ENCODE measurements at places on chromosomes 11 and 22. TPM values are rescaled to one million over a fixed set of nuclear protein-coding genes. Genes with fewer than 3 reads are reported as not detected.

TP53I11 gene
- 13.7 TPM for total RNA-seq

SLC22A9 gene
- total RNA-seq = not detected

GSTT2 gene
- not detected for total RNA-seq

DNA sequence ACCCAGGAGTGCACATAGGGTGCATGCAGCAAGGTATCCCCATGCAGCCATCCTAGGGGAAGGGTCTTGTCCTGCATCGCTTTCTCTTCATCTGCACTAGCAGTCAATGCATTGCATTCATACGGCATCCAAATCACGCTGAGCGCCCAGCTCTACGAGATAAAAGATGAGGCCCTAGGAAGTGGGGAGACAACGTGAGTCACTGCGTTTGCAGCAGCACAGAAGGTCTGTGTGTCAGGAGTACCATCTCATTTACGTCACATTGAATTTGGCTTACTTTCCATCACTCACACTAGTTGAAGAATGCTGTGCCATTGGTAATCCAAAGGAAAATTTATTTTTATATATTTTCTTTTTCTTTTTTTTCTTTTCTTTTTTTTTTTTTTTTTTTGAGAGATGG is 2.5 kb upstream of the ST14 start:
- DNase-seq = no peak
- H3K27me3 ChIP-seq = peaks cover 44% of the 10 kb centered on the region
- H3K36me3 ChIP-seq = no peaks in the 10 kb centered on the region
- H3K4me3 ChIP-seq = no peak overlapping the region
- H3K4me1 ChIP-seq = peaks cover 10% of the 10 kb centered on the region
- no peak overlapping the region for H3K27ac ChIP-seq

DNA sequence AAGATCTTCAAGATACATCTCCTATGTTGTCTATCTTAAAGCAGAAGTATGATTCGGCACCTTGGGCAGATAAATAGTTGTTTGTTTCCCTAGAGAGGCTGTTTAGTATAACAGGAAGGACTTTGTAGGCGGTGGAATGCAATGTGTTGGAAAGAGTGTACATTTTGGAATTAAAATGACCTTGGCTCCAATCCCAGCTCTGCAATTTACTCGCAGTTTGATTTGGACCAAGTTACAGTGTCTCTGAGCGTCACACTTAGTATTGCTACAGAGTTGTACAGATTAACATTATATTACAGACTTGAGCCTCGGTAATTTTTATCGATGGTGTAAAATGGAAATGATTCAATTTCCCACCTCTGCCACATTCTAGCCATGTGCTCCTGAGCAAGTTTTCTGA is 265.3 kb downstream of the OPCML start:
- H3K27ac ChIP-seq = no peak overlapping the region
- H3K36me3 ChIP-seq = no peaks in the 10 kb centered on the region
- no peak overlapping the region for H3K4me3 ChIP-seq
- no peak for DNase-seq
- no peaks in the 10 kb centered on the region for H3K27me3 ChIP-seq

DNA sequence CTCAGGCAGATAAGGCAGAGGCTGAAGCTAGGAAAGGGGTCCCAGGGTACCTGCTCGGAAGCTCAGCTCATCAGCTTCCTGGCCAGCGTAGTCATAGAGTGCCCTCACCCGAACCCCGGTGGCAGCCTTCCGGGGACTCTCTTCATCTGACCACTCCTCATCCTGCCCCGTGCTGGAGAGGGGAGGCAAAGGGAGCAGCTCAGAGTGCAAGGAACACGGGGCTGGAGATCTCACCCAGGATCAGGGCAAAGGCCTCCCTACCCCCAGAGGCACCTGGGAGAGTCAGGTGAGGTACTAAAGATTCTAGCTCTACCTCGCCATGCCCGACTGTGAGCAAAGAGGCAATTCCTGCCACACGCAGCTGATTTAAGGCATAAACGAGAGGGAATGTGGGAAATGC is 1.6 kb upstream of the ARFGAP2 start:
- DNase-seq = no peak
- H3K36me3 ChIP-seq = peaks cover 5% of the 10 kb centered on the region
- no peaks in the 10 kb centered on the region for H3K27me3 ChIP-seq
- peak overlapping the region; percentile 100 for H3K27ac ChIP-seq
- H3K4me1 ChIP-seq = peaks cover 22% of the 10 kb centered on the region

GRCh38 chr11:113532697-113533424 is 57.7 kb upstream of the DRD2 start:
- no peak overlapping the region for H3K4me3 ChIP-seq
- peaks cover 18% of the 10 kb centered on the region for H3K27me3 ChIP-seq
- no peak overlapping the region for H3K27ac ChIP-seq
- H3K36me3 ChIP-seq = no peaks in the 10 kb centered on the region
- H3K4me1 ChIP-seq = no peaks in the 10 kb centered on the region

DNA sequence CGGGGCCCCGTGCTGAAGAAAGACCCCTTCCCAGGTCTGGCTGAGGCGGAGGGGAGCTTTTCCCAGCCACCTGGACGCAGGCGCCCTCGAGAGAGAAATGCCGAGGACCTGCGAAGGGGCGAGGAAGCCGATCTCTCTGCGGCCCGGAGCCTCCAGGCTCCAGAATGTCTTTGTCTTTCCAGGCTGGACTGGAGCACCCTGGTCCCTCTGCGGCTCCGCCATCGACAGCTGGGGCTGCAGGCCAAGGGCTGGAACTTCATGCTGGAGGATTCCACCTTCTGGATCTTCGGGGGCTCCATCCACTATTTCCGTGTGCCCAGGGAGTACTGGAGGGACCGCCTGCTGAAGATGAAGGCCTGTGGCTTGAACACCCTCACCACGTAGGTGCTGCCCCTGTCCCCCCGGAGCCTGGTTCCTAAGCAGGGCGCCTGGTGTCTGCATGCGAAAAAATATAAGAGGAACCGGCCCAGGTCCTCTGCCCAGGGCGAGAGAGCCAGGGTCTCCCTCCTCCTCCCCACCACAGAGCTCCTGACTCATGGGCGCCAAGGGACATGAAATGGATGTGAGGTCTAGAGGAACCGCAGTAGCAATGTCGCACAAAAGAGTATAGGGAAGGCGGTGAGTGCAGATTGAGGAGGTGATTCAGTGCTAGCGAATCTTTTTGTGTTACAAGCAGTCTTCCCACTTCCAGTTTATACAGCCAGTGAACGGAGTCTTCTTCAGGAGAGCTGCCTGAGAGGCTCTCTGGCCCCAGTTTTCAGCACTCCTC is 11.0 kb downstream of the GLB1L2 start:
- no peaks in the 10 kb centered on the region for H3K4me1 ChIP-seq
- no peaks in the 10 kb centered on the region for H3K27me3 ChIP-seq
- H3K36me3 ChIP-seq = no peaks in the 10 kb centered on the region
- DNase-seq = no peak
- H3K4me3 ChIP-seq = no peak overlapping the region

- H3K27me3 ChIP-seq = no peaks in the 10 kb centered on the region
- H3K27ac ChIP-seq = no peak overlapping the region
- no peak overlapping the region for H3K4me3 ChIP-seq
Observed at GRCh38 chr11:24064309-24064903, 432.4 kb upstream of the LUZP2 start.

DNA sequence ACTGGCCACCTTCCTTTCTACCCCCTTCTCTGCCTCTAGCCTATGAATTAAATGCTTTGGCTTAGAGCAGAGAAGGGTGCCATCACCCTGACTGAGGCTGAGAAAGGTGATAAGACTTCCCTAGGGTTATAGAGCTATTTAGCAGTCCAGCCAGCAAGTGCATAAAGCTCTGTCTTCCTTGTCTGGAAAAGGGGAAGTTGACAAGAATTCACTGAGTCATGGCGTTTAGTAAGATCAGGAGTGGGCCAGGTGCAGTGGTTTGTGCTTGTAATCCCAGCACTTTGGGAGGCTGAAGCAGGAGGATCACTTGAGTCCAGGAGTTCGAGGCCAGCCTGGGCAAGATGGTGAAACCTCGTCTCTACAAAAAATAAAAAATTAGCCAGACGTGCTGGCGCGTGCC is 63.1 kb downstream of the LHFPL7 start:
- no peaks in the 10 kb centered on the region for H3K27me3 ChIP-seq
- H3K4me1 ChIP-seq = no peaks in the 10 kb centered on the region
- DNase-seq = no peak
- no peak overlapping the region for H3K4me3 ChIP-seq
- H3K36me3 ChIP-seq = no peaks in the 10 kb centered on the region

GRCh38 chr11:27612932-27613880 is 87.0 kb downstream of the BDNF start:
- no peak for DNase-seq
- H3K27me3 ChIP-seq = peaks cover under 1% of the 10 kb centered on the region
- H3K4me3 ChIP-seq = no peak overlapping the region
- no peaks in the 10 kb centered on the region for H3K36me3 ChIP-seq

DNA sequence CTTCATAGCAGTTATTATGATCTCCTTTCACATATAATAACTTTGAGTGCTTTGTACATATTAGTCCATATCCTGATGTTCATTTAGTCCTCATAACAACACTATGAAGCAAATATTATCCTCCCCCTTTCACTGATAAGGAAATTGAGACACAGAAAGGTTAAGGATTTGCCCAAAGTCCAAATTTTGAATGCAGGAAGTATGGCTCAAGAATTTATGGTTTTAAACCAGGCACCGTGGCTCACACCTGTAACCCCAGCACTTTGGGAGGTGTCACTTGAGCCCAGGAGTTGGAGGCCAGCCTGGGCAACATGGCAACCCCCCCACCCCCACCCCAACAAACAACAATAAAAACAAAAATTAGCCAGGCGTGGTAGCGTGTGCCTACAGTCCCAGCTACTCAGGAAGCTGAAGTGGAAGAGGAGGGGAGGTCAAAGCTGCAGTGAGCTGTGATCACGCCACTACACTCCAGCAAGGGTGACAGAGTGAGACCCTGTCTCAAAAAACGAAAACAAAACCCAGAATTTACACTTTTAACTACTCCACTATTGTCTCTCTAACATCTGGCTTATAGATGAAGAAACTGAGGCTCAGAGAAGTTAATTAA is 8.6 kb downstream of the CCDC34 start:
- H3K4me1 ChIP-seq = peaks cover 9% of the 10 kb centered on the region
- H3K4me3 ChIP-seq = no peak overlapping the region
- DNase-seq = no peak
- H3K27me3 ChIP-seq = no peaks in the 10 kb centered on the region
- H3K36me3 ChIP-seq = peaks cover 13% of the 10 kb centered on the region
- no peak overlapping the region for H3K27ac ChIP-seq

GRCh38 chr11:32386770-32387377 is 48.5 kb downstream of the WT1 start:
- no peak overlapping the region for H3K4me3 ChIP-seq

- H3K36me3 ChIP-seq = no peaks in the 10 kb centered on the region
- H3K4me3 ChIP-seq = no peak overlapping the region
- DNase-seq = no peak
- H3K27ac ChIP-seq = no peak overlapping the region
- peaks cover 4% of the 10 kb centered on the region for H3K4me1 ChIP-seq
- peaks cover 11% of the 10 kb centered on the region for H3K27me3 ChIP-seq
Observed at GRCh38 chr22:23080613-23081290, 10.4 kb downstream of the GNAZ start.

DNA sequence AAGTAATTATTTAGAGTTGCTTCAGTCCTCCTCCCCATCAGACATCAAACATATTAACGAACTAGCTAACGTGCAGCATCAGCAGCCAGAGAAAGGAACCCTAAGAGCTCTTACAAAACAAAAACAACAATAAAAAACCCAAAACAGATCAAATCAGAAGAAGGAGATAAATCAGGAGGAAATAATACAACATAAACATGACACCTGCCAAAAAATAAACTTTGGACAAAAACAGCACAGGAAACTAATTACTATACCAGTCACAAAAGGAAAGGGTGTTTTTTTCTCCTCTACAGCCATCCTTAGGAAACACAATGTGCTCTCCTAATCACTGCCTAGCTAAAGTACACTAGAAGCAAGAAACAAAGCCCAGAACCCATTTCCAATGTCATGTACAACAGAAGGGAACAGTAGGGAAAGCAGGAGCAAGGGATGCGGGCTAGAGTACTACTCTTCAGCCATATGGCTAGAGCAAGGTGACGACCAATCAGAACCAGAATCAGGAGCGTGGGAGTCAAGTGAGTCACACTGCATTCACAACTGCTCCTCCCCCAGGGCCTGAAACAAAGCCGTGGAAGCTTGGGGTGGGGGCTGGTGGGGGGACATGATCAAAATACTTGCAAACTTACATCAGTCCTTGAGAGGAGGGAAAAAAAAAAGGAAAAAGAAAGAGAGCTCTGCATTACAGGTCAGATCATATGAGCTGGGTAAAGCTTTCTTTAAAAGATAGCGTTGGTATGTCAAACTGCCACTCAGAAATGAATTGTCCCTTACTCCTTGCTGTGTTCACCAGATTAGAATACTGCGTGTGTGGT is 60.4 kb downstream of the LARGE2 start:
- H3K27ac ChIP-seq = peak overlapping the region; percentile 27
- H3K36me3 ChIP-seq = peaks cover 6% of the 10 kb centered on the region
- H3K27me3 ChIP-seq = no peaks in the 10 kb centered on the region
- peaks cover 11% of the 10 kb centered on the region for H3K4me1 ChIP-seq
- no peak for DNase-seq
- no peak overlapping the region for H3K4me3 ChIP-seq

GRCh38 chr11:70505331-70505731 is 107.0 kb downstream of the CTTN start:
- H3K27ac ChIP-seq = no peak overlapping the region
- no peaks in the 10 kb centered on the region for H3K4me1 ChIP-seq
- no peaks in the 10 kb centered on the region for H3K36me3 ChIP-seq
- H3K4me3 ChIP-seq = no peak overlapping the region

- H3K27me3 ChIP-seq = no peaks in the 10 kb centered on the region
- DNase-seq = no peak
- no peak overlapping the region for H3K27ac ChIP-seq
- H3K36me3 ChIP-seq = no peaks in the 10 kb centered on the region
Observed at GRCh38 chr11:19878520-19878919, 165.9 kb downstream of the NAV2 start.

DNA sequence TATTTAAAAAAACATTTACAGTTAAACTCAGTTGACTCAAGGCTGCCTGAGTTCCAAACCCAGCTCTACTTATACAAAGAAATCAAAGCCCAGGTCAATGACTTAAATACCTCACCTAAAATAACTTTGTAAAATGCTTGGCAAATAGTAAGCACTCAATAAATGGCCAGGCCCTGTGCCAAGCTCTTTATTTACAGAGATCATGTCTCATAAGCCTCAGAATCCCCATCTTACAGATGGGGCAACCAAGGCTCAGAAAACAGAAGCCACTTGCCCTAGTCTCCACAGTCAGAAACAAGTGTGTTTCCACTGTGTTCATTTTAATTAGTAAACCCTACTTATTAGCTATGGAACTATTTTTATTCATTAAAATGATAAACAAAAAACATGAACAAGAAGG is 30.5 kb upstream of the TTC28 start:
- no peak overlapping the region for H3K4me3 ChIP-seq
- peaks cover 19% of the 10 kb centered on the region for H3K4me1 ChIP-seq
- H3K27ac ChIP-seq = no peak overlapping the region
- peaks cover 52% of the 10 kb centered on the region for H3K36me3 ChIP-seq
- DNase-seq = no peak

- no peak overlapping the region for H3K4me3 ChIP-seq
- H3K4me1 ChIP-seq = no peaks in the 10 kb centered on the region
- H3K36me3 ChIP-seq = no peaks in the 10 kb centered on the region
- peaks cover 10% of the 10 kb centered on the region for H3K27me3 ChIP-seq
- no peak for DNase-seq
Observed at GRCh38 chr11:78659326-78660270, 84.9 kb upstream of the NARS2 start.
